ENCODE measurements at places on chromosomes 1 and 21.

GRCh38 chr1:94332952-94333351 is 85.2 kb upstream of the ABCD3 start:
- no peak for DNase-seq

DNA sequence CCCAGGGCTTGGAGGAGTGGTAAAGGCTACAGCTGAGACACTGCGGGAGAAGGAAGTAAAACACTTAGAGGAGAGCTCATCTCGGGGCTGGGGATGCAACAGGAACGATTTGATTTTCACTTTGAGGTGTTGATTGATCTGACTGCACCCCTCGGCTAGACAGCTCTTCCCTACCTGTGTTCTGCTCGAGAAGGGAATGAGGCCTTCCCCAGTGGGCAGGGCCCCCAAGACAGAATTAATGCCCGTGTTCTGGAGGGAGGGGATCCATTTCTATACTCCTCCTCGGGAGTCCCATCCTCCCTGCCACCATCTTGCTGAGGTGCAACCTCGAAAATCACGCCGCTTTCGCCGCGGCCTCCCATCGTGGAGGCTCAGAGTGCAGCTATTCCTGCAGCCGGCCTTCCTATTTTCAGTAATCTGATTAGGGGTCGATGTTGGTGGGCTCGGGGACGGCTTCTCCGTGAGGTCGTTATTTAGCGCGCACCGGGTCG is 2.4 kb downstream of the ATP2B4 start:
- DNase-seq: no peak

DNA sequence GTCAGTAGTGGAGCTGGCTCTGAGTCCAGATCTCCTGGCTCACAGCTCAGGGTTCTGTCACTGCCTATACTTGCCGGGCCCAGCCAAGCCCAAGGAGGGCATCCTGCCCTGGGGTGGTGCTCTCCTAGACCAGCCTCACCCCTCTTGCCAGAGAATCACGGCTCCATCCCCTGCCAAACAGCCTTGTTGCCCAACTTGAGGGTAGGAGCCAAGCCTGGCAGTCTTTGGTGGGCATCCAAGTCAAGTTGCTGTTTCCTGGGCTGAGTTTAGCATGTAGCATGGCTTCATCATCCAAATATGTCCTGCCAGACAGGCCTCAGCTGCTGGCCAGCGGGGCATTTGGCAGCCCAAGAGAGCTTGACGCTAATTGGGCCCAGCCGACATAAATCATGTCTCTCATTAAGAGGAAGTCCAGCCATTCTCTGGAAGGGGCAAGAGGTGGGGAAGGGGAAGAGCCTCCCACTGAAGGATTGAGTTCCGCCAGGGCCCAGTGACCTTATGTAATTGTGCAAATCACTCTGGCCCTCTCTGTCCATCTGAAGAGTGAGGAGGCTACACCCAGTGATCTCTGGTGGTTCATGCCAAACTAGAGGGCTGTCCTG is 22.6 kb upstream of the TRABD2B start:
- no peak for DNase-seq

DNA sequence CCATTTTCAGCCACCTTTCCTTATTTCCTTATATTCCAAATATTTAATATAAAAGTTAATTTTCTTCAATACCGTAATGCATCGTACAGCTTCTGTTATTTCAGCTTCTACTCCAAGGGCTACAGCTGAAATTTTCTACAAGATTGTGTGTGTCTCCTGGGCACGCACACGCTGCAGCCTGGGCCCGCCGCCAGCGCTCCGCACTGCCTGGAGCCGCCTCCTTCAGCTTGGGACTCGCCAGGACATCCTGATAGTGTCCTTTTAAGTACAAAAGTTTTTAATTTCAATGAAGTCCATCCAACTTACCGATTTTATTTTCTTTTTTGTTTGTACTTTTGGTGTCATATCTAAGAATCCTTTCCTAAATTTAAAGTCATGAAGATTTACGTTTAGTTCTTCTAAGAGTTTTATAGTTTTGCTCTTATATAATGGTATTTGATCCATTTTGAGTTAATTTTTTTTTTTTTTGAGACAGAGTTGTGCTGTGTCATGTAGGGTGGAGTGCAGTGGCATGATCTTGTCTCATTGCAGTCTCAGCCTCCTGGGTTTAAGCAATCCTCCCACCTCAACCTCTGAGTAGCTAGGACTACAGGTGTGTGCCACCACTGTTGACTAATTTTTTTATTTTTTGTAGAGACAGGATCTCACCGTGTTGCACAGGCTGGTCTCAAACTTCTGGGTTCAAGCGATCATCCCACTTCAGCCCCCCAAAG is 82.8 kb downstream of the AXDND1 start:
- DNase-seq: no peak

DNA sequence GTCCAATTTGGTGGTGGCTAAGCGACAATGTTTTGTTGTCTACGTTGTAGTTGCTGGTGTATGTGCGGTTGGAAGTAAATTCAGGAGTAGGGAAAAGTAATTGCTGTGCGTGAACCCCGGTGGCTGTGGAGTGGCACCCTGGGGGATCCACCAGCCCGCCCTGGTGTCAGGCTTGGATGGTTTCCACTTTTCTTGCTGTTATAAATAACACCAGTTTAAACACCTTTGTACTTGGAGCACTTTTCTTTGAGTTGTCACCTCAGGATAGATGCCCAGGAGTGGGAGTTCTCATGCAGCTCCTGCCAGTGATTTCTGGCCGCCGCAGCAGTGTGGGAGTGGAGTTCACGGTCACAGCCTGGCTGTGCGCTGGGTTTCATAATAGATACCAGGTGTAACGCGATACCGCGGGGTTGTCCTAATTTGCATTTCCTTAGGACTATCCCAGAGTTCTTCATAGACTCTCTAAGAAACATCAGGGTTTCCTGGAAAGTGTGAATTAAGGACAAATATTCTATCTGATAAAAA is 12.8 kb upstream of the TMEM200B start:
- no peak for DNase-seq
